LNCaP clone FGC (cell line): ENCODE measurements at places on chromosomes 1 and 21.

DNA sequence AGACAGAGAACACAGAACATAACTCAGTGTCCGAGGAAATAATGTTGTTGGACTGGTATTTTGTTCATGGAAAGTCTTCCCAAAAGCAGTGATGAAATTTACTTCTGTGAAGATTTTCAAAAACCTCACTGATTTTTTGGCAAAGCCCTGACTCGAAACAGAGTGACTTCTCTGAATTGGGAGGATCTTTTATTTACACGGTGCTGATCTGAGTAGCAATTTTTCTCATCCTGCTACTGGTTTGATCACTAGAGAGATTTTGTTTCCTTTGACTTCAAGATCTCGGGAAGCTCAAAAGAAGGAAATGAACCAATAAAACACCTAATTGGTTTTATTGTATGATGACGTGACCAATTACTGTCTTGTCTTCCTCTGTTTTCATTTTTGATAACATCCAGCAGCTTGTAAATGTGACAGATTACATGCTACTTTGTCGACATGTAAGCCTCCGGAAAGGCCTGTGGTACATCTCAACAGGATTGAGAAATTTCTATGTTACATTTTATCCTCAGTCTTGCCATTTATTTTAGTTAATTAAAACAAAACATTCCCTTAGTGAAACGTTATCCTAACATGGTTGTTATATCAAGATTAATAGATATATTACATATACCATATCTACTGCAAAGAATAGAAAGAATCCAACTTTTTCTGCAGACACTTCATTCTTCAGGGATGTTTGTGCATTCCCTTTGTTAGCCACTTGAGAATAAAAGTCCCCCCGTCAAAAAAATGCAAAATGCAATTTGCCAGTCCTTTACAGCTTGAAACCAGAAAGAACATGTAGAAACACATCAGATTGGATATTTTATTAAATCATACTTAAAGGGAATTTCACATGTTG lies 42.8 kb upstream of the IFI44L start:
- DNase-seq: no peak

DNA sequence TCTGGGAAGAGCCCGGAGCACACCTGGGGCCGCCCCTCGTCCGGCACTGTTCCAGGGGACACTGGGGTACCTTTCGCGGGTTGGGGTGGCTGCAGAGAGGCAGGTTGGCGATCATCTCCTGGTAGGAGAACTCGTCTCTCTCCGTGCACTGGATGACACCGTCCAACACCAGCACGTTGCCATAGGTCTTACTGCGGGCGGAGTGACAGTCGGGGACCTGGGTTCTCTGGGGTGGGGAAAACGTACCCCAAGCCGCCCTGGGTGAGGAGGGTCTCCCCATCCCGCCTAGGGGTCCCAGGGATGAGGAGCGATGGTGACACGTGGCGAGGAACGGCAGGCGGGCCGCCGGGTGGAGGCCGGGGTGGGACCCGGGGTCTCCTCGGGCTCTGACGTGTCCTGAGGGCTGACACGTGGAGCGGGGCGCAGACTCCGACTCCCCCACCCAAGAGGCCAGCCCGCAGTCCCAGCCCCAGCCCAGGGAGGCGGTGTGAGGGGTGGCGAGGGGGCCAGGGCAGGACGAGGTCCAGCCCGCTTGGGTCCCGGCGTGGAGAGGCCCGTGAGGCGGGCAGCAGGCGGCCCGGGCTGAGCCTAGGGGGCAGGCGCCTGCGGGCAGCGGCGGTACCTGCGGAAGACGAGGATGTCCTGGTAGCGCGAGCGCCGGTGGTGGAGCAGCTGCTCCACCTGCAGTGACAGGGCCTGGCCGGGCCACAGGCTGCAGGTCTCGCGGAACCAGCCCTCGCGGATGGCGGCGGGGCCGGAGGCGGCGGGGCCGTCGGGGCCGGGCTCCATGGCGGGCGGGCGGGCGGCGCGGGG lies 457 bp downstream of the SRM start:
- DNase-seq: no peak

DNA sequence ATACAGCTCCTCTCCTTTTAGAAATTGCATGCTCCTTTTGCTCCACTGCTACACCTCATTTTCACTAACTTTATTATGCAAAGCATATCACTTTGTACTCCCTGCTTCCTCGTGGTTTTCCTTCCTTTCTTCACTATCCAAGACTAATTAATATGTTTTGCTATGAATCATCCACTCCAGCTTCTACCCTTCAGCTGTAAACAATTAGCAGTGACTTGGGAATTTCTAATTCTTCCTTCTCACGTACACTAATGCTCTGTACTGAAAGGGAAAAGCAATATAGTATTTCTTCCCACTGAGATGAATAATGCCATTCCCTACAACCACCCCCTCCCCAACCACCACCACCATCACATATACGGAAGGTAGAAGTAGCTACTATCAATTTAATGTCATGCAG lies 1917.0 kb downstream of the MRPL39 start:
- no peak for DNase-seq

- no peak for DNase-seq
Measured at GRCh38 chr1:154844297-154844681, 25.8 kb downstream of the KCNN3 start.

DNA sequence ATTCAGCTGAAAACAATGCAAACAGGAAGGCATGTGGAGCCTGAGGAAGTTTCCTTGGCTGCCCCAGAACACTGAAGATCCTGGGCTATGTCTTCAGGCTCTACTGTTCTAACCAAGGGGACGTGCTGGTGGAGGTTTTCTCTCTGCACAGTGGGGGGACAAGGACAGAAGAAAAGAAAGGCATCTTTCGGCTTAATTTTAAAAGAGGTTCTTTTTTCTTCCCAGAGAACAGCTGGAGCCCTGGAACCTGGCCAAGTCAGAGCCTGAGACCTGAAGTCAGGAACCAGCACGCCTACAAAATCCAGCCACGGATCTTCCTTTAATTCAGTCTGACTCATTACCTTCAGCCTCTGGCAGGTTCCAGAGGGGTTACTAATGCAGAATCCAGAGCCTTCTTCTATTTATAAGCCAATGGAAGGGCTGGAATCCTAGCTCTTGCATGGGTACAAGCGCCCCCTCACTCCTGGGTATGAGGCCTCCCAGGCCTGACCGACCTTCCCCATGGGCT lies 19.8 kb downstream of the CTNNBIP1 start:
- DNase-seq: no peak

DNA sequence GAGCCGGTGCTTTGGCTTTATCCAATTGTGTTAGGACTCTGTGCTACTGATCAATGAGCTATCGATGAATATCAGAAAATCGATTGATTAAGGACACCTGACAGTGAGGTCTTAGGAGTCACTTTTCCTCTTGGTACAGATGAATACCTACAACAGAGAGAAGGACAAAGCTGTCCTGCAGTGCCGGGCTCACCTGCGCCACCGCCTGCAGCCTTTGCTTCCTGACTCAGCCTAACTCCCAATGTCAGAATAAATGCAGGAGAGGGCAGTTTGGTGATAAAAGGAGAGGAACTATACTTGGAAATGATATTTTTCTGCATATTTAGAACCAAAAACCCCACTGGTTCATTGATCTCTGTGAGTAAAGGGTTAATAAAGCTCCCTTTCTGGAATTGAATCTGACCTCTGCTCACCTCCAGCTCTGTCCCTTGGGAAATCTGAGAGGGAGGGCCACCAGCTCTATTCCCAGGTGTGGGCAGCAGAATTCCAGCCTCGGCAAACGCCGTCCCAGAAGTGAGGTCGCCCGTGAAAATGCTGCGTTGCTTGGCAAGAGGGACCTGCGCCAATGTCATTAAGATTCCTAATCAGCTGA lies 39.3 kb downstream of the POFUT2 start:
- DNase-seq: no peak

DNA sequence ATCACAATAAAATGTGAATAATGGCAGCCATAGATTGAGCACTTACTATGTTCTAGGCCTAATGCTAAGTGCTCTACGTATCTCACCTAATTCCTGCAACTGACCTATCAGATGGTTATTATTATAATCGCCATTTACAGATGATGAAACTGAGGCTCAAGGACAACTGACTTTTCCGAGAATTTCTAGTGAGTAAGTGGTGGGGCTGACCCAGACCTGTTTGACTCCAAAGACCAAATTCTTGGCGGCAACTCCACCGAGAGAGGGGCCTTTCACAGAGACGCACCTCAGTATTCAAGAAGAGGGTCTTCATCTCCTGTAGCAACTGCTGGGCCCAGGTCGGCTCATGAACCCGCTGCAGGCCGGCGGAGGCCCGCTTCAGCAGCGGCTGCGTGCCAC lies 573 bp downstream of the TMEM234 start:
- DNase-seq: no peak

DNA sequence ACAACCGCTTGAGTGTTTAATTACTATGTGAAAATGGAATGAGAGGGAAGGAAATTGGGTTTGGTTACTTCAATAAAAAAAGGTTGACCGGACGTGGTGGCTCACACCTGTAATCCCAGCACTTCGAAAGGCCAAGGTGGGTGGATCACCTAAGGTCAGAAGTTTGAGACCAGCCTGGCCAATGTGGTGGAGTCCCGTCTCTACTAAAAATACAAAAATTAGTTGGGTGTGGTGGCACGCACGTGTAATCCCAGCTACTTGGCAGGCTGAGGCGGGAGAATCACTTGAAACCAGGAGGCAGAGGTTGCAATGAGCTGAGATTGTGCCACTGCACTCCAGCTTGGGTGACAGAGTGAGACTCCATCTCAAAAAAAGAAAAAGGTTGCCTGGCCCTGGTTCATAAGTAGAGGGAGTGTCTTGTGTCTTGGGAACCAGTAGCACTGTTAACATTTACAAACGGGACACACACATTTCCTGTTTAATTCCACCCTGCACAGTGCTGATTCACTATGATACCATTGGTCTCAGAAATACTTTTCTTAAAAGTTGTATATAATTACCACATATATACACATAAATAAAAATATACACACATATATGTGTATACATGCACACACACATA lies 27.6 kb upstream of the CLDN14 start:
- no peak for DNase-seq
